ENCODE measurements at places on chromosomes 13 and 19.

GRCh38 chr13:27927444-27928352, 7.9 kb downstream of the PDX1 start:
- peaks cover 59% of the 10 kb centered on the region for H3K4me1 ChIP-seq
- no peak for DNase-seq
- H3K4me3 ChIP-seq, result peak overlapping the region; percentile 73
- H3K27me3 ChIP-seq, result peaks cover 3% of the 10 kb centered on the region

- H3K4me3 ChIP-seq, result peak overlapping the region; percentile 67
- peak overlapping the region; percentile 93 for H3K27ac ChIP-seq
- H3K27me3 ChIP-seq, result peaks cover 2% of the 10 kb centered on the region
- peak; percentile 14 for DNase-seq
Measured at GRCh38 chr13:106349080-106349931, 186.2 kb downstream of the EFNB2 start.

GRCh38 chr13:99693351-99693750, 192.1 kb downstream of the TM9SF2 start:
- peaks cover 63% of the 10 kb centered on the region for H3K27me3 ChIP-seq
- H3K27ac ChIP-seq, result no peak overlapping the region
- DNase-seq, result no peak
- no peaks in the 10 kb centered on the region for H3K36me3 ChIP-seq
- H3K4me1 ChIP-seq, result peaks cover 1% of the 10 kb centered on the region
- no peak overlapping the region for H3K4me3 ChIP-seq

GRCh38 chr13:52319876-52320275, 86.1 kb downstream of the THSD1 start:
- no peaks in the 10 kb centered on the region for H3K36me3 ChIP-seq
- no peaks in the 10 kb centered on the region for H3K4me1 ChIP-seq
- no peak overlapping the region for H3K27ac ChIP-seq
- DNase-seq, result no peak
- H3K4me3 ChIP-seq, result no peak overlapping the region

- H3K4me3 ChIP-seq, result no peak overlapping the region
- peak overlapping the region; percentile 50 for H3K27ac ChIP-seq
- H3K27me3 ChIP-seq, result peaks cover 11% of the 10 kb centered on the region
- DNase-seq, result no peak
- H3K36me3 ChIP-seq, result no peaks in the 10 kb centered on the region
- H3K4me1 ChIP-seq, result peaks cover 20% of the 10 kb centered on the region
Measured at GRCh38 chr13:30974350-30974749, 41.9 kb downstream of the TEX26 start.

- H3K36me3 ChIP-seq, result peaks cover 5% of the 10 kb centered on the region
- no peaks in the 10 kb centered on the region for H3K27me3 ChIP-seq
- H3K27ac ChIP-seq, result peak overlapping the region; percentile 85
- DNase-seq, result no peak
- peak overlapping the region; percentile 81 for H3K4me3 ChIP-seq
- H3K4me1 ChIP-seq, result peaks cover 48% of the 10 kb centered on the region
Measured at GRCh38 chr19:45094137-45094536, 1.2 kb downstream of the PPP1R37 start.

DNA sequence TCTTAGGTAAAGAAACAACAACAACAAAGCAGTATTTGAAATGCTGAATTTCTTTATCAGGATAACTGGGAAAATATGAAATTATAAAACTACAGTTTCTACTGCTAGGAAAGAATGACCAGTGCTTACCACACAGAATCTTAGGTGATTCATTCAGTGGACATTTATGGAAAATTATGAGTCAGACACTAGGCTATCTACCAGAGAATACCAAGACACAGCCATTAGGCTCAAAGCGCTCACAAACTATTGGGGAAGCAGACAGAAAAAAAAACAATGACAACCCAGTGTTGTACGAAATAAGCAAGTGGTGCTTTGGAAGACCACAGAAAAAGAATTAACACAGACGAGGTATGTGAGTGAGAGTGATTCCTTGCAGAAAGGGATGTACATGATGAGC, 1019.5 kb downstream of the PCDH9 start:
- H3K27ac ChIP-seq, result no peak overlapping the region
- DNase-seq, result no peak
- no peak overlapping the region for H3K4me3 ChIP-seq
- no peaks in the 10 kb centered on the region for H3K27me3 ChIP-seq
- H3K4me1 ChIP-seq, result no peaks in the 10 kb centered on the region
- peaks cover under 1% of the 10 kb centered on the region for H3K36me3 ChIP-seq

- peaks cover 10% of the 10 kb centered on the region for H3K4me1 ChIP-seq
- H3K27me3 ChIP-seq, result no peaks in the 10 kb centered on the region
- H3K36me3 ChIP-seq, result no peaks in the 10 kb centered on the region
- H3K4me3 ChIP-seq, result no peak overlapping the region
- H3K27ac ChIP-seq, result no peak overlapping the region
- DNase-seq, result no peak
Measured at GRCh38 chr13:46173656-46174055, 8.3 kb downstream of the LCP1 start.

DNA sequence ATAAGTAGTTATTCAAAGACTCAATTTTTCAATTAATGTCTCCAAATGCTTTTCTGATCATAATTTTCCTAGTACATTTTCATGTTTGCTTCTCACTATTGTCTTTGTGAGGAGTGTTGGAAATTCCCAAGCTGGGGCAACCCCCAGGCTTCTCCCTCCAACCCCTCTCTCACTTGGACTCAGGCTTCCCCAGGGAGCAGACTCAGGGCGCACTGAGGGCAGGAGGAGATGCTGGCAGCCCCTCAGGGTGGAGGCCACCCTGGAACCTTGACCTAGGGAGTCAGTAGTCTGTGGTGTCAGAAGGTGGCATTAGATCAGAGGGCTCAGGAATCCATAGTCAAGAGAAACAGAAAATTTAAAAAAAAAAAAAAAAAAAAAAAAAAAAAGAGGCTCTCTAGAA, 86.5 kb upstream of the IRS2 start:
- no peak for DNase-seq
- H3K4me3 ChIP-seq, result no peak overlapping the region
- H3K27me3 ChIP-seq, result no peaks in the 10 kb centered on the region
- peaks cover 25% of the 10 kb centered on the region for H3K4me1 ChIP-seq

GRCh38 chr13:30395192-30396158, 26.8 kb upstream of the UBE2L5 start:
- peaks cover 12% of the 10 kb centered on the region for H3K4me1 ChIP-seq
- H3K36me3 ChIP-seq, result no peaks in the 10 kb centered on the region
- peak overlapping the region; percentile 69 for H3K27ac ChIP-seq
- peak; percentile 38 for DNase-seq
- peaks cover 12% of the 10 kb centered on the region for H3K27me3 ChIP-seq

GRCh38 chr13:48492470-48493065, 40.3 kb downstream of the RCBTB2 start:
- H3K4me1 ChIP-seq, result peaks cover 2% of the 10 kb centered on the region
- no peak overlapping the region for H3K27ac ChIP-seq
- H3K36me3 ChIP-seq, result peaks cover 11% of the 10 kb centered on the region
- H3K4me3 ChIP-seq, result no peak overlapping the region
- DNase-seq, result no peak

GRCh38 chr19:7905859-7906258, 2.2 kb downstream of the MAP2K7 start:
- peaks cover 3% of the 10 kb centered on the region for H3K36me3 ChIP-seq
- no peak for DNase-seq
- H3K4me3 ChIP-seq, result peak overlapping the region; percentile 66

DNA sequence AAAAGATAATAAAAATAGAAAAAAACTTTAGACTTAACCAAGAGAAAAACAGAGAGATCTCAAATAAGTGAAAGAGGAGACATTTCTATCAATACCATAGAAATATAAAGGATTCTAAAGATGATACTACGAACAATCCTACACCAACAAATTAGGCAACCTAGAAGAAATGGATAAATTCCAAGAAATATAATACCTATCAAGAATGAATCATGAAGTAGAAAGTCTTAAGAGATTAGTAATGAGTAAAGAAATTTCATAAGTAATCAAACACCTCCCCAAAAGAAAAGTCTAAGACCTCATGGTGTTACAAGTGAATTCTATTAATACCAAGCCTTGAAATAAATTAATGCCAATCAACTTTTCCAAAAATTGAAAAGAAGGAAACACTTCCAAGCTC, 1584.5 kb upstream of the MIR17HG start:
- H3K36me3 ChIP-seq, result no peaks in the 10 kb centered on the region
- no peaks in the 10 kb centered on the region for H3K27me3 ChIP-seq
- DNase-seq, result no peak

Data from progenitor cell of endocrine pancreas (in vitro differentiated cells).